ENCODE measurements at places on chromosomes 12 and 14.

- DNase-seq: no peak
These were observed 249.3 kb upstream of the KRR1 start for GRCh38 chr12:75760573-75761294.

DNA sequence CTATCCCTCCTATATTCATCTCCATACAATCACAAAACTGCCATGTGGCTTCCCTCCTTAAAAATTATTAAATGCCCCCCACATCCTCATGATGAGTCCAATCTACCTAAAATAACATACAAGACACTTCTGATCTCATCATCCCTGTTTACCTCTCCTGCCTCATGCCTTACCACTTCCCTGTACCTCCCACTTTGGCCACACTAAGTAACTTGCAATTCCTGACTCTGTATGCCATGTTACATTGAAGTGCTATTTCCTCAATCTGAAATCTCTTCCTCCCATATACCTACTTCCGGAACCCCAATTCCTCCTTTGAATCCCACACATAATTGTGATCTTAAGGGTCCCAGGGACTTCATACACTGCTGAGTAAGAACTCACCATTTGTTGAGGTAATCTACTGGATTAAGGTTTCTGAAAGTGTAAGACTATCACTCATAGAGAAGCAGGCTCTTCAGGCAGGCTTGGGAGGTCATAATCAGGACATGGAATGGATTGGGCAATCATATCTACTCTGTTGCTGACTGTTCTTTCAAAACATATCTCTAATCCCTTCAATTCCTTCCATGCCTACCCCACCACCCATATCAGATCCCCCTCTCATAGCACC is 117.6 kb upstream of the PLEKHG7 start:
- DNase-seq: no peak

- DNase-seq: no peak
These were observed 40.6 kb upstream of the RPH3A start for GRCh38 chr12:112750971-112751370.

GRCh38 chr14:48937541-48938195 is 648.5 kb downstream of the RPS29 start:
- DNase-seq: no peak

DNA sequence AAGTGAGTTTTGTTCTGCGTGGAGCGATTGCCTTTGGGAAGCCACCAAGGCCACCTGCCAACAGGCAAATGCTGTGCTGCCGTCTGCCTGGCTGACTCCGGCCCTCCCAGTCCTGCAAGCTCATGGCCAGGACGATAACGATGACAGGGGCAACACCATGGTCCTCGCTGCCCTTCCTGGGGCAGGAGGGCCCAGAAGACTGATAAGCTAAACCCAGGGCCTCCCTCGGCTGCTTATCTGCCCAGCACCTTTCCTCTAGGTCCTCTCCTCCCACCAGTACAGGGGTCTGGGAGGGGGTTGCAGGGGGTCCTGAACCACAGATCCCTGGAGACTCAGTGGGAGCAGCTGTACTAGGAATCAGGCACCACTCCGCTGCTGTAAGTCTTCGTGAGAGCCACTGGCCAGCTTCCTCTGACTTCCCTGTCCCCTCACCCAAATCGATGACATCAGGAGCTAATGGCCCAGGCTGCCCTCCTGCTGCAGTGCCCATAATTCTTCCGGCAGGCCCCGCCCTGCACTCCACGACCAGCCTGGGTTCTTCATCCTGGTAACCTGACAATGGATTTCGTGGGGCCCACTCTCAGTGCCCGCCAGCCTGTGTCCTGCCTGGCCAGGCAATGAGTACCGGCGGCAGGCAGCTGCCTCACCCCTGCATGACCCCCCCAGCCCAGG is 5.1 kb downstream of the ANKRD9 start:
- no peak for DNase-seq

GRCh38 chr14:100979780-100980179 is 76.3 kb upstream of the RTL1 start:
- DNase-seq: no peak

- DNase-seq: no peak
These were observed 133.0 kb upstream of the C14orf180 start for GRCh38 chr14:104446611-104447010.

DNA sequence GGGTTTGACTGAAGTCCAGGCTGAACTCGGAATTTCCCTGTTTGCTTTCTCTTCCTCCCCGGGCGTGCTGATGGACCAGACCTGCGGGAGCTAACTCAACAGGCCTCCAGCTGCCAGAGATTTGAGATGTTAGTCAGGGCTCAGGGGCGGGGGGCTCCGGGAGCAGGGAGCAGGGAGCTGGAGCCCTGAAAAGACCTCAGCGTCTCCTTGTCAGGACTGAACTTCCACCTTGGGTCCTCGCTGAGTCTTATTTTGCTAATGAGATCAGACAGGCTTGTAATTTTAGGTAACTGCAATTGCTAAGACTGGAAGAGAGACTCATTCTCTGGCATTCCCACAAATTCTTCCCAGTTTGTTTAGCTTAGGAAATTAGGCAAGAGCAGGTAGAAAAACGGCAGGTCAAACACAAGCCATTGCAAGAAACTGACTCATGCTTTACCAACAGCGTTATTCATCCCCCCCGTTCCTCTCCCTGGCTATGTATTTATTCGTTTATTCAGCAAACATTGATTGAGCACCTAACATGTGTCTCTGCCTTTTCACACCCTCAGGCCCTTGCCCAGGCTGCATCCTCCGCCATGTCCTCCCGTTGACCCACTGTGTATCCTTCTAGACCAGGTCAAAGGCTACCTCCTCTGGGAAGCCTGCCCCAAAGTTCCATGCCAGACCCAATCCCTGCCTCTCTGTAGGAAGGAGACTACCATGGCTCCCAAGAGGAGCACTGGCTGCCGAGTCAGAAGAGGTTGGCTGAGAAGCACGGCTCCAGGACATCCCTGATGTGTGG is 80.4 kb upstream of the DIO3 start:
- no peak for DNase-seq
